ENCODE measurements at places on chromosomes 4 and X. TPM values are rescaled to one million over a fixed set of nuclear protein-coding genes. Genes with fewer than 3 reads are reported as not detected.

DNA sequence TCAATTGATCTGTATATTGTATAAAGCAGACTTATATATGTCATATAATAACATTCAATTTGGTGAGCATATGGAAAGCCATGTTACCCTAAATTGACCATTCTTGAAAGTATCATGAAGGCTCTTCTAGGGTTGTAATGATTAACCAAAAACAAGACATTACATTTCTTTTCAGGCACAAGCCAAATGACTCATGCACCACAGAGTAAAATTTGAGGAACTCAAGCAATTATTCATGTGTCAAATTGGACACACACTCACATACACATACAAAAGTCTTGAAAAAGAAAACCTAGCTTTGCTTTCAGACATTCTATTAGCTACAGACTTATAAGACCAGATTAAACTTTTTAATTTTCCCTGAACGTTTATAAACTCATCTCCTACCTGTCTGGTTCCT is 146.5 kb upstream of the PCDH18 start:
- H3K4me1 ChIP-seq = no peaks in the 10 kb centered on the region
- no peak overlapping the region for H3K4me3 ChIP-seq
- no peaks in the 10 kb centered on the region for H3K27me3 ChIP-seq
- no peak overlapping the region for H3K27ac ChIP-seq

DNA sequence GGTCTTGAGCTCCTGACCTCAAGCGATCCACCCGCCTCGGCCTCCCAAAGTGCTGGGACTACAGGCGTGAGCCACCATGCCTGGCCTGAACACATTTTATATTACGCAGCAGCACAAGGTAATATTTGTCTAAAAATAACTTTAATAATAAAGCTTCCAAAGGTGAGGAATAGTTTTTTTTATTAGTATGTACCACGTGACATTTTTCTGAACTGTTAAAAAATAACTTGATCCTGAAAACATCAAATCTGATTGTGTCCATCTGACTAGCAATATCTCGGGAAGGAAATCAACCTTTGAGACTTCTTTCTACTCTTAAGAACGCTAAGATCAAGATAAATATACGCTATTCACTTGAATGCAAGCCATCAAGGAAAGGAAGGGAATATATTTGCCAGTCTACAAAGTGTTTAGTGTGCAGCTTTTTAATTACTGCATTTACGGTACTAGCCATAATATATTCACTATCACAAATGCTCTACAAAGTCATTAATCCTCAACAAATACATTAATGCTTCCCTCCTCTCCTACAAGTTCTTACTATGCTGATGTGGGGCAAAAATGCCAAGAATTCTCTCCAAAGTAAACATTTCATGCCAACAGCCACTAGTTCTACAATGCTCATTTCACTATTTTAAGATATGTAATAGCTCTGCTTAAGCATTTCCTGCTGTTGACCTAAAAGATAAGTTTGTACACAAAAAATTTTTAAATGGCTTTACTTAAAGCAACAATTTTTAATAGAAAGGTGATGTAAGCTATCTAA is 143.6 kb downstream of the APBB2 start:
- H3K4me3 ChIP-seq = no peak overlapping the region
- no peaks in the 10 kb centered on the region for H3K27me3 ChIP-seq
- peaks cover 24% of the 10 kb centered on the region for H3K4me1 ChIP-seq
- no peaks in the 10 kb centered on the region for H3K36me3 ChIP-seq

DNA sequence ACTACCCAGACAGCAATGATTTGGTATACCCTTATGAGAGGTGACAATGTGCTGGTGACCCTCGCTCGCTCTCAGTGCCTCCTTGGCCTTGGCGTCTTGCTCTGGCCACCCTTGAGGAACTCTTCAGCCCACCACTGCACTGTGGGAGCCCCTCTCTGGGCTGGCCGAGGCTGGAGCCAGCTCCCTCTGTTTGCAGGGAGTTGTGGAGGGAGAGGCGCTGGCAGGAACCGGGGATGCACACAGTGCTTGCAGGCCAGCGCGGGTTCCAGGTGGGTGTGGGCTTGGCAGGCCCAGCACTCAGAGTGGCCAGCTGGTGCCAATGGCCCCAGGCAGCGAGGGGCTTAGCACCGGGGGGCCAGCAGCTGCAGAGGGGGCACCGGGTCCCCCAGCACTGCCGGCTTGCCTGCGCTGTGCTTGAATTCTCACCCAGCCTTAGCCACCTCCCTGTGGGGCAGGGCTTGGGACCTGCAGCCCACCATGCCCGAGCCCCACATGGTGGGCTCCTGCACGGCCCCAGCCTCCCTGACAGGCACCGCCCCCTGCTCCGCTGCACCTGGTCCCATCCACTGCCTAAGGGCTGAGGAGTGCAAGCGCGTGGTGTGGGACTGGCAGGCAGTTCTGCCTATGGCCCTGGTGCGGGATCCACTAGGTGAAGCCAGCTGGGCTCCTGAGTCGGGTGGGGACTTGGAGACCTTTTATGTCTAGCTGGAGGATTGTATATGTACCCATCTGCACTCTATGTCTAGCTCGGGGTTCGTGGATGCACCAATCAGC is 857.0 kb upstream of the IGFBP7 start:
- H3K36me3 ChIP-seq = no peaks in the 10 kb centered on the region
- H3K4me3 ChIP-seq = no peak overlapping the region
- no peak overlapping the region for H3K27ac ChIP-seq
- H3K4me1 ChIP-seq = no peaks in the 10 kb centered on the region
- peak; percentile 65 for DNase-seq

The PCYT1B gene
- 0.44 TPM for total RNA-seq

GRCh38 chr4:85474818-85475630 is at the start of gene ARHGAP24:
ARHGAP24 (plus strand) TSS chr4:85475150.
- H3K27ac ChIP-seq = peak within 1 kb of the TSS; percentile 91
- DNase-seq = peak; percentile 96
- no peaks in the 10 kb centered on the region for H3K4me1 ChIP-seq
- H3K27me3 ChIP-seq = no peaks in the 10 kb centered on the region

- H3K27me3 ChIP-seq = no peaks in the 10 kb centered on the region
- no peaks in the 10 kb centered on the region for H3K36me3 ChIP-seq
- peaks cover 13% of the 10 kb centered on the region for H3K4me1 ChIP-seq
- DNase-seq = no peak
- no peak overlapping the region for H3K4me3 ChIP-seq
- peak overlapping the region; percentile 64 for H3K27ac ChIP-seq
Measured at GRCh38 chrX:67781132-67781531, 237.3 kb downstream of the AR start.

DNA sequence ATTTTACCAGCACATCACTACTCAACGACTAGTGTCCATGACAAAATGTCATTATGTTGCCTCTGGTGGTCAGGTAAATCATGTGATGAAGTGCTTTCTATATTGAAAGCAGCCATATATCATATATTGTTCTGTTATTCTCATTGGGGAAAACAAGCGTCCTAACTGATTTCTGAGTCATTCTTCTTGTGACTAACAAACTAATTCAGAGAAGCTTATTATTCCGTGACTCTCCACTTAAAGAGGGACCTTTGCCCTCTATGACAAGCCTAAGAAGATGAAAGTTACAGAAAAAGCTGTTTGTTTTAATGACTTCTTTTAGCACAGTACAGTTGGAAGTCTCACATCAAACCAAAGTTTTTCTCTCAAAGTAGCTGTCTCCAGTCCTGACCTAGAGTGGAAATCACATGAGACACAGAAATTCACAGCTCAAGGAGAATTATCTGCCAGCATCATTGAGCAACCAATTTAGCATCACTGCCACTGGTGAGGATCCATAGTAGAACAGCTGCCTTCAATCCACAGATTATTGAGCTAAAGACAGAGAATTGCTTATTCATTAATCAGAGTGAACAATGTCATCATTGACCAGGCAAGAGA is 36.4 kb downstream of the ASB9 start:
- H3K4me1 ChIP-seq = no peaks in the 10 kb centered on the region
- no peak overlapping the region for H3K4me3 ChIP-seq
- H3K36me3 ChIP-seq = no peaks in the 10 kb centered on the region
- DNase-seq = no peak
- H3K27me3 ChIP-seq = no peaks in the 10 kb centered on the region
- H3K27ac ChIP-seq = no peak overlapping the region

DNA sequence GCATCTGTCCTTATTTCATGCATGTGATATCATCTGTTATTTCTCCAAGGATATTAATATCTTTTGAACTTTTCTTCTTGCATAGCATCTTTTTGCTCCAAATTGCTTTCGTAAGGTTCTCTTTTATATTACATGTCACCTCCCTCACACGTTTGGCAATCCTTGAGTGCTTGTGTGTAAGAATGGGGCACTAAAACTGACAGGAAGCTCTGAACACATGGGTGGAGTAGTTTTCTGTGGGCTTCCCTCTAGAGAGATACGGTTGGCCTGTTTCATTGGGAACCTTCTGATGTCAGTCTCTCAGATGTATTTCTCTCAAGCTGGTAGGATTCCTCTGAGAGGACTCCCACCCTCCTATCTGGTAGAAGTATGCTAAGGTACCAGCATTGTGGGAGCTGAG is 223.0 kb downstream of the MID1 start:
- H3K27me3 ChIP-seq = no peaks in the 10 kb centered on the region
- no peak for DNase-seq
- H3K36me3 ChIP-seq = no peaks in the 10 kb centered on the region
- H3K4me1 ChIP-seq = no peaks in the 10 kb centered on the region
- H3K27ac ChIP-seq = no peak overlapping the region
